Common myeloid progenitor, CD34-positive (primary cell): ENCODE measurements at places on chromosomes 5 and 9.

DNA sequence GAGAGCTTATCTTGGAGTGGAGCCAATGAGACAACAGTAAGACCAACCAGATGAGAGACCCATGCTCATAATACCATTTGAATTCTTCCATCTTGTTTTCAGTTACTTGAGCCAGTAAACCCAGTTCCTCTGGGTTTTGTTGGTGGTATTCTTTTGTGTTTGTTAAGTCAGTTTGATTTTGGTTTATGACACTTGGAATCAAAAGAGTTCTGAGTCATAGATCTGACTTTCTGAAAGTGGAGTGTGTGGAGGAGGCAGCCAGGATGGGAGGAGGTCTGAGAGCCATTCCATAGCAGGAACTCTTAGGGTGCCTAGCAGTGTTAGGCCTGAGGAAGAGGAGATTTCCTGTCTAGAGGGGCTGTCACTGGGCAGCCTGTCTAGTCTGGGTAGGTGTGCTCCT, 24.6 kb upstream of the PANK3 start:
- no peak for DNase-seq

GRCh38 chr9:125436613-125437443, 175.2 kb downstream of the GAPVD1 start:
- DNase-seq = no peak

DNA sequence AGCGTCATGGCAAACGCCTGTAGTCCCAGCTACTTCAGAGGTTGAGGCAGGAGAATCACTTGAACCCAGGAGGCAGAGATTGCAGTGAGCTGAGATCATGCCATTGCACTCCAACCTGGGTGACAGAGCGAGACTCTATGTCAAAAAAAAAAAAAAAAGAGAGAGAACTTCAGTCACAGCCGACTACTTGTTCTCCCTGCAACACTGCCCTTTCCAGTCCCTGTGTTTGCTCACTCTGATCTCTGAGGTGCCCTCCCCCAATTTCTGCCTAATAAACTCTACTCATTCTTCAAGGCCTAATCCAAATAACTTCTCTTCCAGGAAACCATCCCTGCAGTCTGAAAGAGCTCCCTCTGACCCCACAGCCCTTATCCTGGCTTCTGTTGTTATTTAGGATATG, 28.1 kb downstream of the GFRA3 start:
- DNase-seq = no peak

DNA sequence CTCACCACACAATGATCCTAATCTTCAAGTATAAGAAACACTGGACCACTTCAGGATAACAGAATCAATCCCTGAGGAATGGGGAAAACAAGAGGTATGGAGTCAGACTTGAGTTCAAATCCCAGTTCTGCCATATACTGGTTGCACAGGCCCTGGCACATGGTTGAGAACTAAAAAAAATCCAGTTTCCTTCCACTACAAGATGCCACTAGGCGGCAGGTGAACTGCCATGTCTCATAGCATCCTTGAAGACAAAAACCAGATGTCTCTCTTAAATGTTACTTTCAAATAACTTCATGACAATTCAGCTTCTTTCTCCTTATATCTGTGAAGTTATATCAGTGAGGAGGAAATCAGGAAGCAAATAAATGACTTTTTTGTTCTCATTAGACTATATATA, 11.0 kb downstream of the DEPDC1B start:
- no peak for DNase-seq

DNA sequence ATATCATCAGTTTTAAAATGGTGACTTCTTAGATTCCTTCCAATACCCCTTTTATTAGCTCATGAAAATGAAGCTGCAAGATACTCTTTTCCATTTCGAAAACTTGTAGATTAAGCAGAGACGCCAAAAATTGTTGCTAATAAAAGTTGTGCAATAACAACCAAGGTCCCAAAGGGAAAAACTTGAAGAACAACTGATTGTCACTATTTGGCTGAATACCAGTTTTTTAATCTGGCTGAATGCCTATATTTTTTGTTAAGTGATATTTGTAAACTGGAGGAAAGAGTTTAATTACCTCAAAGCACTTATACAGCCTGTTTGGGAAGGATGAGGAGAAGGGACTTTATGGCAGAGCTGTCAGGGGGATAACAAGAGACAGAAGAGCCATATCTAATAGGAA, 14.6 kb downstream of the C5orf58 start:
- no peak for DNase-seq

GRCh38 chr9:126343271-126343700, 16.7 kb downstream of the MVB12B start:
- no peak for DNase-seq

DNA sequence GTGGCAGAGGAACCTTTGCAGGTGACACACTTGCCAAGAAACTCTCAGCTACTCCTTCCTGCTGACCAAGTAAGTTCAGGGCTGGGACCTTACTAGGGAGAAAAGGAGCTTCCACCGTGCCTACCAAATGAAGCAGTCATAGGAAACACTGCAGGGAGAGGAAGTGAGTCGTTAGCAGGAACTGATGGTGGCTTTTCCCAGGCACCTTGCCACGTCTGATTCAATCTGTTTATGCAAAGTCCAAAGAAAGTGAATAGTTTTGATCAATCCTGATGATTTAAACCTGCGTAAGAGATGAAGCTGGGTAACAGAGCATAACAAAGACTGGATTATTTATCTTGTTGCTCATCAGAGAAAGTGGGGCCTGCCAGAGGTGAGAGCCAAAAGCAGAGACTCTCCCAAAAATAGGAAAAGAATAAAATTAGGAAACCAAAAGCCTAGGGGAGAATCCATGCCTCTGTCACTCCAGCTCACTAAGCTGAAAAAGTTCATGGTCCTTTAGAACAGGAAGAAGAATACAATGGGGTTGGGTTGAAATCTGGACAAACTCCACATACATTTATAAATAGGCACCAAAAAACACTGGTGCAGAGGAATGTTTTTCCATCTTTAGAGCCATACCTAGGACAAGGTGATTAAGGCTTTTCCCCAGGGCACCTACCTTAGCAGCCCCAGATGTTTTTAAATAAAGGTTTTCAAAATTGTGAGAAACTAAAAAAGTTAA, 9.3 kb upstream of the PFDN1 start:
- peak; percentile 28 for DNase-seq

- DNase-seq = peak; percentile 62
Measured at GRCh38 chr9:126611592-126612325, 2.0 kb upstream of the LMX1B start.

- no peak for DNase-seq
Measured at GRCh38 chr5:9841516-9842170, 211.5 kb upstream of the TAS2R1 start.

- DNase-seq = peak; percentile 76
Measured at GRCh38 chr9:126490214-126490631, 123.5 kb upstream of the LMX1B start.

- DNase-seq = no peak
Measured at GRCh38 chr9:96486386-96487028, 36.5 kb downstream of the HABP4 start.

- DNase-seq = peak; percentile 37
Measured at GRCh38 chr9:19119246-19119645, 8.0 kb downstream of the PLIN2 start.

- peak; percentile 19 for DNase-seq
Measured at GRCh38 chr5:31427013-31427723, 104.7 kb downstream of the DROSHA start.

DNA sequence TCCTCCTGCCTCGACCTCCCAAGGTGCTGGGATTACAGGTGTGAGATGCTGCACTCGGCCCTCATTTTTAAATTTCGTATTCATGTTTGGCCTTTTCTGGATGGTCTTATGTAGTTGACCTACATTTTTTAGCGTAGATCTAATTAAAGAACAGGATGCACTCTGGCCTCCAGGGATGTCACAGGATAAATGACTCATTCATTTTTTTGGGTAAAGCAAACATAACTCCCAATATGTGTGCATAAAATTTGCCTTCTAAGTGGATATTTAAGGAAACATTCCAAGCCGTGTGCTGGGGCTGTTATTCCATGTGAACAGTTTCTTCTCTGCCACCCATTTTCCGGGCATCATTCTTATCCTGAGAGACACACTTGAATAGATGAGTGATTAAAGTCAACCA, 501.6 kb downstream of the IRX1 start:
- no peak for DNase-seq

DNA sequence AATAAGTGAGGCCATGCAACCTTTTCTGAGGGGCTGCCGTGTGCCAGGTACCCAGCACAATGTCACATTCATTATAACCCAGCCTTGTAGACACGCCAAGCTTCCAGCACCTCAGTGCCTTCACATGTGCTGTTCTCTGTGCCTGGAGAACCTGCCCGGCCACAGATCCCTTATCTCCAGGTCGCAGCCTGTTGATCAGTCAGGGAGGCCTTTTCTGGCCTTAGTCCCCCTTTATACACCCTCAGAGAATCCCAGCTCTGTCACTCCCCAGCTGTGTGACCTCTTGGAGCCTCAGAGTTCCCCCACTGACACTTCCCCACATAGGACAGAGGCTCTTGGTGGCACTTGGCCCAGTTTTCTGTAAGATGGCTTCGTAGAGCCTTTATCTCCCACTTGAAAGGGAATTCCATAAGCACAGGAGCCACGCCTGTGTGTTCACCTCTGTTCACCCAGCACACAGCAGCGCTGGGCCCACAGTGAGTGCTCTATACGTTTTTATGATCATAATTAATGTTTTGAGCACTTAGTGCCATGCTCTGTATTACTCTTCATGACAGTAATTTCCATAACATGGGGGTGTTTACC, 38.7 kb downstream of the NEURL1B start:
- DNase-seq = no peak

- DNase-seq = no peak
Measured at GRCh38 chr9:9177081-9177480, 1377.5 kb upstream of the DMAC1 start.

DNA sequence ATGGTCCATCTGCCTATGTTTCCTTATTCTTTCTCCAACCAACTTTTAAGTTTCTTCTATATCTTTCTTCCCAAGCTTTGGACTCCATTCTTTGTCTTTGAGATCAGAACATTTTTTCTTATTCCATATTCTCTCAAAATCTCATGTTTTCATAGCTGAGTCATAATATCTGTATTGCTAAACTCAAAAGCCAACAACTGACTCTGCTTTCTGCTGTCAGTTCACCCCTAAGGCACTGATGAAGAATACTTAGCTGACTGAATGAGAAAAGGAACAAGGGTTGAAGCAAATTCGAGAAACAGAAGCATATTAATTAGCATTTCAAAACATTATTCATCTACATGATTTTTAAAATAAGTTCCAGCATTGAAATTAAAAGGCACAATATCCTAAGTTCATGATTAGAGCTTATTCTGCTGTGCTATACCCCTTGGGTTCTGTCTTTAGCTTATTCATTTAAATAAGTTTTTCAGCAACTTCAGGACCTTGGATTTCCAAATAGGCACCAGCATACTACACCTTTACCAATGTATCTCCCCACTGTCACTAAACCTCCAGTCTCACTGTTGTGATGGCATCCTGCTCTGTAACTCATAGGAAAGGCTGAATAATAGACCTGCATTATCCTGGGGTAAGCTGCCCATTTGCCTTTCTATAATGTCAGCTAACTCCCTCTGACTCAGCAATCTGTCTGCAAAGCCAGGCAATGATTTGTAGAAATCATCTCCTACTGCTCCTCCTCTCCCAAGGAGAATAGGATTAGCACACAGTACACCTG, 49.9 kb upstream of the C5orf46 start:
- no peak for DNase-seq

- DNase-seq = no peak
Measured at GRCh38 chr9:259405-260404, 45.0 kb downstream of the DOCK8 start.

DNA sequence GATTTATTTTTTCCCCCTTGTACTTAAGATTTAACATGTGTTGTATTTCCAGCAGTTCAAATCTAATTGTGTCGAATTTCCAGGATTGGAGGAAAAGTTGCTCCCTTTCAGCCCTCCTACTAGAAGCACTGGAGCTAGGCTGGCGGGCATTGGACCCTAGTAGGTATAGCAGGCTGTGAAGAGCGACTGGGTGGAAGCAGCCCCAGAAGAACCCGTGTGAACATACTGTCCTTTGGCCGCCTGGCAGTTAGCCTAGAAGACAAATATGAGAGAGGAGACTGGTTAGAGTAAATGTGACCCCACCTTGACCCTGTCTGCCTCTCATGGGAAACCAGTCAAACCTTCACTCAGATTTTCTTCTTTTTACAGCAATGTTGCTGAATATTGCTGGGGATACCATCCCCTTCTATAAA, 13.9 kb downstream of the ALDOB start:
- no peak for DNase-seq

DNA sequence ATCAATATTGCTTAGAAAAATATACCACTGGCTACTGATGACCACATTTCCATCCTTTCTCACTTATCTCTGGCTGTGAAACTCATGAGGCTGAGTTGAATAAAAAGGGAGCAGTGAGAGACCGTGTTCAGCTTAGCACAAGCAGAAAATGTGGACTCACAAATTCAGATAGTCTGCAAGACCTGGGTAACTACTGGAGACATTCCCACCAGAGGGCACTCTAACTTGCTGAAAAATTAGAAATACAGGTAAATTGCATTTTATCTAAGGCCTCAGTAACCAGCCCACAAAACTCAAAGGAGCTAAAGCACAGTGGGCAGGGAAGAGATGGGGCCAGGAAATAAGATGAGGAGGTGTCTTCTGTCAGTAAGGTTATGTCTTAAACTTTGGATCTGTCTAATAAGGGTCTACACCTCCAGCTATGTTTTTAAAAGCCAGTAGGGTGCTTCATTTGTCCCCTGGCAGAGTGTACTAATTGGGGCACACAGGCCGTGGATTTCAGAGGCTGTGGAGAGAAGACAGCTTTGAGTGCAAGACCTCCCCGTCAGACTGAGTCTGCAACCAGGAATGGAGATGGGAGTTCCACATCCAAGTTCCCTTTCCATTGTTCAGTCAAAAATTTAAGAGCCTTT, 8.7 kb upstream of the NDUFB6 start:
- DNase-seq = peak; percentile 86

- DNase-seq = no peak
Measured at GRCh38 chr9:133680976-133681657, 45.0 kb downstream of the DBH start.

DNA sequence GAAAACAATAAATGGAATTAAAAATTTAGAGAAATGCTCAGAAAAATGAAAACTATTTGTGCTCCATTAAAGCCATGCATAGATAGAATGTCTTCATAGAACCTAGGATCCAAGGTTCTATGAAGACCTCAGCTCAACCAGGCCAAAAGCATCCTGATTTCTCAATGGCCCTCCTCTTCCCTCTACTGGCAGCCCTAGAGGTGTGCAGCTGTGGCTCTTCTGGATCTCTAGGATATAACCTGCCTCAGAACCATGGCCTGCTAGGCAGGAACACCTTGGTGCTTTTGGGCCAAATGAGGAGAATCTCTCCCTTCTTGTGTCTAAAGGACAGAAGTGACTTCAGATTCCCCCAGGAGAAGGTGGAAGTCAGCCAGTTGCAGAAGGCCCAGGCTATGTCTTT, 15.1 kb downstream of the IFNA1 start:
- peak; percentile 67 for DNase-seq

- peak; percentile 58 for DNase-seq
Measured at GRCh38 chr9:74497748-74498620, 849 bp downstream of the RORB start.
